ENCODE measurements at places on chromosomes 13 and 19.

GRCh38 chr19:1416014-1416841 is 8.8 kb downstream of the DAZAP1 start:
- DNase-seq, result no peak

- no peak for DNase-seq
Observed at GRCh38 chr13:108926862-108927261, 297.5 kb downstream of the MYO16 start.

DNA sequence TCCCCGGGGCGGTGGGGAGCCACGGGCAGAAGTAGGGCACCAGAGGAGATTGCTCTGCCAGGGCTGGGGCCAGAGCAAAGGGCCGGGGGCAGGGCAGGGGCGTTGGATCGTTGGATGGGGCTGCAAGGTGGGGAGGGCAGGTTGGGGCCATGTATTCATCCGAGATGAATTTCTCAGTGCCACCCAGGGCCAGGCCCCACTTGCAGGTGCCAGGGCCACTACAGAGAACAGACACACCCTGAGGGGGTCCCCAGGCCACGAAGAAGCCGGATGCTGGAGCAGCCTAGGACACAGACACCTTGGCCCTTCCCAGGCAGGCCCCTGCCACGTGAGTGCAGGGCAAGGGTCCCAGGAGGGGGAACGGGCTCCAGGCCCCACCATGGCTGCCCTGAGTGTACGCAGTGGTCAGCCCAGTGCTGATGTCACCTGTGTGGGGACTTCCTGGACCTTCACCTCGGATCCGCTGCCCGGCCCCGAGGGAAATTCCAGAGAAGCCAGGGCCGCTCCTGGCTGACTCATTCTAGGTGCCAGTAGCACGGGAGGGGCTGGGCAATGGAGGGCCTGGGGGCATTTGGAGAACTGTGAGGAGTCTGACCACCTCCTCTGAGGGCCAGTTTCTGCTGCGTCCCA is 9.6 kb upstream of the SBNO2 start:
- no peak for DNase-seq

- DNase-seq, result no peak
Observed at GRCh38 chr13:33367926-33368325, 82.4 kb upstream of the STARD13 start.

- no peak for DNase-seq
Observed at GRCh38 chr19:47701717-47702552, 11.3 kb upstream of the EHD2 start.

- DNase-seq, result no peak
Observed at GRCh38 chr19:5932146-5932545, 18.1 kb downstream of the CAPS start.

DNA sequence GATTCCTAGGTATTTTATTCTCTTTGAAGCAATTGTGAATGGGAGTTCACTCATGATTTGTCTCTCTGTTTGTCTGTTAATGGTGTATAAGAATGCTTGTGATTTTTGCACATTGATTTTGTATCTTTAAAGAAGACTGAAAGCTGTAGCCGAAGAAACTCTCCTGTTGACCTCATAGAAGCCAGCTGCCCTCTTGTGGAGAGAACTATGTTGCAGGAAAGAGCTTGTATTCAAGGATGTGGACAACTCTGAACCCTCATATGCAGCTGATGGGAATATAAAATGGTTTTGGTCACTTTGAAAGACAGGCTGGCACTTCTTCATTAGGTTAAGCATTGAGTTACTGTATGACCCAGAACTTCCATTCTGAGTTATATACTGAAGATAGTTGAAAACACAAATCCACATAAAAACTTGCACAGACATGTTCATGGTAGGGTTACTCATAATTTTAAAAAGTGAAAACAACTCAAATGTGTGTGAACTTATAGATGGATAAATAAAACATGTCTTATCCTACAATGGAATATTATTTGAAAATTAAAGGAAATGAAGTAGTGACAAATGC is 65.8 kb upstream of the SLITRK6 start:
- DNase-seq, result no peak

DNA sequence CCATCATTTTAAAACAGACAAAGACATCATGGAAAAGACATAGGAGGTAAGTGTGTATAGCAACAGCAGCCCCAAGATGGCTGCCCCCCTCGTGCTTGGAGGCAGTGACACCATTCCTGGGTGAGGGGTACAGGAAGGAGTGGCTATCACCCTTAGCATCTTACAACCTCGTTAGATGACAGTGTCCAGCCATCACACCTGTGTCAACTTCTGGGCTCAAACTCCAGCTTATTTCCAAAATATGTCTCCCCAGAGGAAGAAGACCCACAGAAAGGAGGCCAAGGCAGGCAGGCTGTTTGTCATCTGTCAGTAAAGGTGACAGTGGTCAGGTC is 27.5 kb downstream of the EPS15L1 start:
- DNase-seq, result no peak

DNA sequence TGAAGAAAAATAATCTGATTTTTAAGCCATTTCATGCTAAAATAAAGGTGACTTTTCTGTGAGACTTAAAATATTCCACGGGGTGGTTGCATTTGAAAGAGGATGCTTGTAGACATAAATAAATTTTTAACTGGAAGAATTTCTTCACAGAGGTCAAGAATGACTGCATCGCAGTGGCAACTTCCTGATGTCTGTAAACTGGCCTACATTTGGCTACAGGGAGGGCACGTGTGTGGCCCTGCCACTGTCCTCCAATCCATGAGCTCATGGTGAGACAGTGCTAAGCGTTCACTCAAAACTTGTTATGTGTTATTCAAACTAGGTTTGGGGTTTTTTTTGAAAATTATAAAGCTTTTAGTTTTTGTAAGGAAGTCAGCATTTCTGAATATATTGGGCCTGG is 1089.3 kb downstream of the EFNB2 start:
- DNase-seq, result no peak

- DNase-seq, result no peak
Observed at GRCh38 chr13:32245555-32245954, 69.6 kb downstream of the ZAR1L start.

DNA sequence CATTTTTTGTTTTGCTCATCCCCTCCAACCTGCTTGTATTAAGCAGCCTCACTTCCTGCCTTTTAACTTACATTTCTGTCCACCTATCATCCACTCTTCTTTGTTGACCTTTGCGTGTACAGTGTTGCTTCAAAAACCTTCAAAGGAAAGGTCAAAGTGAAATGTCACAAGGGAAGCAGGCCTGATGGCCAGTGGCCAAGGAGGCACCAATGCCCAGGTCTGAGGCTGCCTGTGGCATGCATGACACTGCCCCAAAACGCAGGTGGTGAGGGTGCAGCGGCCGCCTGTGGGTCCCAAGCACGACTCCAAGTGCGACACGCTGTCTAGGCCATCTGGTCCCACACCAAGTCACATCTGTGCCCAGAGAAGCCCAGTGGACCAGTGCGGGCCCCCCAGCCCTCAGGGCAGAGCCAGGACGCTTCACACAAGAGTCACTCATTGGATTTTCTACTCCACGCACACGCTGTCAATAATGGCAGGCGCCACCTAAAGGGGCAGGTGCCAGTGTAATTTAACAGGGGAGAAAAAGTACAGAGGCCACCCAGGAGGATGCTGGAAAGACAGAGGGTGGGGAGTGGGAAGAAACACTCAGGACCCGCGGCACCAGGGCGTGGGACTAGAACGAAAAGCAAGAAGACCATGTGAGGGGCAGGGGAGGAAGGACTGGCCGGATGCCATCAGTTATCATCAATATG is 23.5 kb downstream of the SLC7A1 start:
- DNase-seq, result no peak

GRCh38 chr19:8208922-8209461 is at the start of gene CERS4:
CERS4 (plus strand) TSS chr19:8209370; CDS start chr19:8251077, 41,707 bp downstream.
- no peak for DNase-seq

- DNase-seq, result no peak
Observed at GRCh38 chr13:95207769-95208366, 93.4 kb downstream of the ABCC4 start.

DNA sequence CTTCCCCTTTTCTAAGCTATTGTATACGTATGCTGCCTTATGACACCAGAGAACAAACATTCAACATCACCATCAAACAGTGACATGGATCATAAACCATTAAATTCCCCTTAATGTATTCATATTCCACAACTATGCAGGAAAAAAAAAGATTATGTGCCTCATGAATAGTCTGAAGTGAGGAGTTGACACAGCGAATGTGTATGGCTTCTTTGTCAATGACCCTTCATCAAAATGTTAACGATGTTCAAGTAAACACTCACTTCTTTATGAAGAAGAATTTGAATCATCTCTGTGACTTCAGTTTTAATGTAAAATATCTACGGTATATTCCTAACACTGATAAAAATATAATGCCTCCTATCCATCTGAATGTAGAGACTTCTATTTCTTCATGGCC is 44.6 kb downstream of the SMAD9 start:
- DNase-seq, result no peak

- no peak for DNase-seq
Observed at GRCh38 chr19:52492201-52492993, 35.1 kb upstream of the ZNF808 start.

DNA sequence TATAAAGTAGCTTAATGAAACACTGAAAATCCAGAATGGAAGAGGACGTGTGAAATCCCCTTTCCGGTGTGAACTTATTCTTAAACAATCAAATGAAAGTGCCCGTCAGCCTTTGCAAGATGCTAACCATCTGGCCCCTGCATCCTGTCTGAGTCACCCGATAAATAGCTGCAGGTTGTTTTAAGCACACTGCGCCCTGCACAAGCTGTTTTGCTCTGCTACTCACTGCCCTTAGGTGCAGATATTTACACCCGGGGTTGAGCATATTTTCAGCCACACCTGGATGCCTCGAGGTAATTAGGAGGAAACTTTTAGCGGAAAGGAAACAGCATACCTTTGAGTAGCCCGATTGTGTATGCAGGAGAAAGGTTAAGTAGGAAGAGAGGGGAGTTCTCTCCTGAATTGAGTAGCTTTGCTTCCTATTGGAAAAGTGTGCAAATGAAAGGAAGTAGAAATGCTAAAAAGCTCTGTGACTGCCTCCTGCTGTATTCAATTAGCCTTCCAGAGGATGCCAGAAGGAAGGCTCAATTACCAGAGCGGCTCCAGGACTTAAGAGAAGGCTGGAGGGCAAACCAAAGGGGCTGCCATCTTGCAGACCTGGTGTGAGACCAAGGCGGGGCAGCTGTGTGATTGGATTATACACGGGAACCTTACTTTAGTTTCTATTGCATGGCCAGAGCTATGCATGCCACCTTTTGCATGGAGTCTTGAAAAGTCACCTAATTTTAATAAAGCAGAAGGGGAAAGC is 42.5 kb downstream of the IRS2 start:
- no peak for DNase-seq

- no peak for DNase-seq
Observed at GRCh38 chr13:33087091-33087490, 70.9 kb downstream of the KL start.

GRCh38 chr19:45547211-45547770 is 37.3 kb downstream of the OPA3 start:
- no peak for DNase-seq

- no peak for DNase-seq
Observed at GRCh38 chr19:5395556-5395955, 54.9 kb upstream of the PTPRS start.

DNA sequence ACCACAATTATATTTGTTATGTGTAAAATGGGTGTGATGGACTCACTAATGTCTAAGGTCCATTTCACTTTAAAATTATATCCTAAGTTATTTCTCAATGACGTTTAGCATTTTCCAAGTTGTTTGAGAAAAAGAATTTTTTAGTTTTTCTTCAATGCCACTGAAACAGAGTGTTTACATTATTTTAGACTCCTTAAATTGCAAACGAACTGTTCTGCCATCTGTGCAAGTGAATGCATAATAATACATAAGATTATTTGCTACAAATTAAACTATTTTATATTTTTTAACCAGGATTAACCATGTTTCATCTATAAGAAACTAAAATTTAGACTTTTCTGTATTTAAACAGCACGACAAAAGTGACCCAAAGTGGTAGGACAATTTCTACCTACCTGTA is 425.4 kb downstream of the NDFIP2 start:
- DNase-seq, result no peak

DNA sequence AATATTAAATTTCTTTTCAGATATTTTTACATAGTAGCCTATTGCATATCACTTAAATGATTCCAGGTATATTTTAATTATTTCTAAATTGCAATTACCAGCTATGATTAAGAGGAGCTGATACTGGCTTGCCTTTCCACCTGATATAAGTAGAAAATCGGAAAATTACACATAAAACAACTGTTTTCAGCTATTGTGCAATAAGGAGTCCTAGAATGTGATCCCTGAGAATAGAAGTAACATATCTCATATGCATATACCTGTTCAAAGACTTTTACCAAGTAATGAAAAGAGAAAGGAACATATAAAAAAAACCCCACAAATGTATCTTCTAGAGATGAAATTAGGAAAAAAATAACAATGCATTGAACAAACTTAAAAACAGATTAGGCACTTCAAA is 1354.6 kb upstream of the PCDH9 start:
- DNase-seq, result no peak

DNA sequence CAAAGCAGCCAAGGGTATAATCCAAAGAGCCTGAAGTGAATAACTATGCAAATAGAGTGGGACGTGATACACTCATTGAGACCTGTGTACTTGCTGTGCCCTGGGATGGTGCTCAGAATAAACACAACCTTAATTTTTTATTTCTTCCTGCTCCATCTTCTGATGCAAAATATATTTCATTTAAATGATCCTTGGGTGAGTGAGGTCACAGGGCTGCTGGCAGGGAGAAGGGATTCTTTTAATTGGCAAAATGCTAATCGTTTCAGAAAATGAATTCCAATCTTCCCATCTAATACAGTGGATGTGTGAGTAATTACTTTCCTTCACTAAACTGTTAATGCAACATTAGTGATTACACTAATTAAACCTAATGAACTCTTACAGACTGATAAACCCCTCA is 63.5 kb downstream of the SIAH3 start:
- DNase-seq, result no peak

DNA sequence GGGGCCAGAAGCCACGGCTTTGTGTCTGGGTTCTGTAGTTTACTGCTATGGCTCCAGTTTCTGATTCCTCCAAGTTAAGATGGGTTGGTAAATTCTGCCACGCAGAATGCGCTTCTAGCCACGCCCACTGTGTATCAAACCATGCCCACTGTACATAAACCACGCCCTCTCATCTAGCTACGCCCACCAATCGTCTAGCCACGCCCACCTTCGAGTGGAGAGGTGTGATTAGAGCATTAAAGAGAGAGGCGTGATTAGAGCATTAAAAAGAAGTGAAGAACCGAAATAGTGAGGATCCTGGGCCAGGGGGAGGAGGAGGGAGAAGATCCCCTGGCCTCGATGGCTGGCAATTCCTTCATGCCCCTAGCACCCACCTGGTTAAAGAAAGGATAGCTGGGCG is 43.7 kb upstream of the ADGRE5 start:
- no peak for DNase-seq

DNA sequence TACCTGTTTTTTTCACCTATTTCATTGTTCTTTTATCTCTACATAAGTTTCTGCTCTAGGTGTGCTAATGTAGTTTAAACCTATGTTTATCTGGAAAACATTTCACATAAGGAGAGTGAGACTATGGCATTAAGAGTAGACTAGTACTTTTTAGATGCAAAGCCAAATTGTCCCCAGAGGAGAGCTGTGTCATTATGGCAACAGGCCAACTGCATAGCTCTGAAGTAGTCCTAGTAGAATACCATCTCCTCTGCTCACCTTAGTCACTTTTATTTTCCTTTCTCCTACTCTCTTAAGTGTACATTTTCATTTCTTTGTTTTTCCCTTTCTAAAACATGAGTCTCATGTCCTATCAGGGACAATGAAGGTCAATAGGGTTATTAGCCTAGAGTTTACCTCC is 123.1 kb downstream of the ITGBL1 start:
- DNase-seq, result no peak

- no peak for DNase-seq
Observed at GRCh38 chr19:55368701-55369563, 1.3 kb downstream of the IL11 start.
